ENCODE measurements at places on chromosomes 1 and 21.

GRCh38 chr1:108852221-108852975 is 4.5 kb downstream of the AKNAD1 start:
- DNase-seq: no peak

DNA sequence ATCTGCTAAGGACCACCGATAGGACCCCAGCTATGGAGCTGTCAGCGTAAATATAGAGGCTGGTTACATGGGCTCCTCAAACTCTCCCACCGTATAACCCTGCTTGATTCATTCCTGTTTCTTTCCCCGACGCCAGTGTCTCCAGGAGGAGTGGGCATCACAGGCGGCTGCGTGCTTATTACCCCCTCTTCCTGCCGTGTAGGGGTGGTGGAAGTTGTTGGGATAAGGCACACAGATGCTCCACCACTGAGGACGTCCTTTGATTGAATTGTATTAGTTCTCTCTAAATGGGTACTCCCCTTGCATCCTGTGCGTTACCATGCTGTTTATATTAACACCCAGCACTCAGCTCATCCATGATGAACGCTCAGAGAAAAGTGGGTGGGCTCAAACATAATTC is 104.6 kb downstream of the ZBTB18 start:
- no peak for DNase-seq

DNA sequence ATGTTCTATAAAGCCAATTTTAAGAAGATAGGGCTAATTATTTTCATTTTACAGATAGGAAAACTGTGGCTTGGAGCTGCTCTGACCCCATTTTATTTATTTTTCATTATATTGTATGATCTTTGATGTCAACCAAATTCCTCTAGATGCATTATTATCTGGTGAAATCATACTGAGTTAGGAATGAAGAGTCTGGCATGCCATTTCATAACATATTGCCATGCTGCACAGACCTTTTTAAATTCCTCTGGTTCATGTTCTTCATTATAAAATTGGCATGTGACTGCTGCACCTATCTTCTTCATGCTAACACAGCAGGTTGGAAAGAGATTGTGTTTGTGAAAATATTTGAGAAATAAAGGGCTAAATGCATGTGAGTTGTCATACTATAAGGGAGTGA is 12.7 kb downstream of the PRRX1 start:
- no peak for DNase-seq

- no peak for DNase-seq
Observed at GRCh38 chr1:161158316-161159010, 837 bp upstream of the USP21 start.

- no peak for DNase-seq
Observed at GRCh38 chr21:27134516-27134915, 167.6 kb upstream of the ADAMTS5 start.

DNA sequence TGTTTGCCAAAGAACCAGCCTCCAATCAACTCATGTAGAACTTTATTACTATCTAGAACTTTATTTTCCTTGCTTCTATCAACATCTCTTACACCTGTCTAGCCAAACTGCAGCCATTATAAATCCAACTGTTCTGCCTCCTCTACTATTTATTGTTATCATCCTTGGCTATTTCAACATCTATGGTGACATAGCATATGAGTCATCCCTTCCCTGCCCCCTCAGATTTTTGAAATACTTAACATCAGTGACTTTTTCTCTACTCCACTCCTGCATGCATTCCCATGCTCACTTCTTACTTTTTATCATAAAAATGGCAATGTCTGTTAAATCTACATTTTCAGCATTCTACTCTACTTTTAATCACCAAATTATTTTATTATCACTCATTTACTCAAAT is 544.9 kb upstream of the NEGR1 start:
- DNase-seq: no peak

DNA sequence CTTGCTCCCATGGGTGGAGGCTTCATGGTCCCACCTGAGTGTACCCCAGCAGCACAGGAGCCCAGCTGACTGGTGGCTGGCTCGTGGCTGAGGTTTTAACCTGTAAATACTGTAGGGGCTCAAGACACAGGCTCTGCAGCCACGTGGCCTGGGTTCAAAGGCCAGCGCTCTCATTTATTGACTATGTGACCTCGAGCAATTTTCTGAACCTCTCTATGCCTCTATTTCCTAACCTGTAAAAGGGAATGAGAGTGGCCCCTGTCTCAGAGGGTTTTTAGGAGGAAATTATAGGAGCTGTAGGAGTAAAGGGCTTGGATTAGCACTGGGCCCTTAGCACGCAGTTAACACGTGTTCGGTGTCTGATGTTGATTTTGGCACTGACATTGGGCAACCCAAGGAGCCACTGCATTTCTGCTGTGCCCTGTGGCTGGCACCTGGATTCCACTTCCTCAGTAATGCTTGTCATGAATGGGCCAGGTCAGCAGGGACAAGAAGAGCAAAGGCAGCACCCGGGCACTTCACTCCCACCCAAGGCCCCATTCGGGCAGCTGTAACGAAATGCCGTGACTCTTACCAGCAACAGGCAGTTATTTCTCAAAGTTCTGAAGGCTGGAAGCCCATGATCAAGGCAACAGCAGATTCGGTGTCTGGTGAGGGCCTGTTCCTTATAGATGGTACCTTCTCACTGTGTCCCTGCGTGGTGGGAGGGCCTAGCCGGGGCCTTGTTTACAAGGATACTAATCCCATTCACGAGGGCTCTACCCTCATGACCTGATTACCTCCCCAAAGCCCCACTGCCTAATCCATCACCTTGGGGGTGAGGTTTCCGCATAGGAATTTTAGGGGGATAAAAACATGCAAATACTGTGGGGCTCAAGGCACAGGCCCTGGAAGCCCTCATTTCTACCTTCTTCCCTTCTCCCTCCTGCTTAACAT is 25.2 kb downstream of the ARHGEF10L start:
- no peak for DNase-seq

Measured in AG09319 (cell line).